Trophoblast cell (in vitro differentiated cells and primary cell): ENCODE measurements at places on chromosomes 1 and 21.

DNA sequence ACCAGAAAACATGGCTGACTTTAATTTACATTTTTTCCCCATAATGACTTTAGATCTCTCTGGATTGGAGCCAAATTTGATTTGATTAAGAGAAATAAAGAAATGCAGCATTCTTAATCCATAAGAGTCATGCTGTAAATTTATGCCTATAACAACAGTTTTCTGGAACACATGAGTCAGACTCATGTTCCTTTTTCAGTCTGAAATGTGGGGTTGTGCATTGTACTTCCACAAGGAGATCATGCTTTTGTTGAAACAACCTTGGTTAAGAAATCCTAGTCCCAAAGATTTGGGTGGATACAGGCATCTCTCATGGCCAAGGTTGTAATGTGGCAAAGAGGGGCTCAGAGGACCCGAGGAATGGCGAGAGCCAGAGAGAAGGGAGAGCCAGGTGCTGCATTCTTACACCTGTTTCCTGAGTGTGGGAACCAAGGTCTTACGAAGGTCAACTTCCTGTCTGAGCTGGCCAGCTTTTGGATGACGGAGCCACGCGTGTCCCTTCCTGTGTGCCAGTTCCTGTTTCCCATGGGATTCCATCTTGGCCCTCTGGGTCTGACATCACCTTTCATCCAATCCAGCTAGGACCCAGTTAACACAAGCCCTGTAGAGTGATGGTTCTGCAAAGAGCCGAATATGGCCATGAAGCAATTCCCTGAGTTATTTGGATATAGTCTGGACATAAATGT, 23.1 kb downstream of the CLDN14 start:
- no peaks in the 10 kb centered on the region for H3K4me1 ChIP-seq
- no peak overlapping the region for H3K4me3 ChIP-seq
- DNase-seq = no peak
- H3K36me3 ChIP-seq = no peaks in the 10 kb centered on the region
- H3K27me3 ChIP-seq = no peaks in the 10 kb centered on the region
- H3K27ac ChIP-seq = no peak overlapping the region

DNA sequence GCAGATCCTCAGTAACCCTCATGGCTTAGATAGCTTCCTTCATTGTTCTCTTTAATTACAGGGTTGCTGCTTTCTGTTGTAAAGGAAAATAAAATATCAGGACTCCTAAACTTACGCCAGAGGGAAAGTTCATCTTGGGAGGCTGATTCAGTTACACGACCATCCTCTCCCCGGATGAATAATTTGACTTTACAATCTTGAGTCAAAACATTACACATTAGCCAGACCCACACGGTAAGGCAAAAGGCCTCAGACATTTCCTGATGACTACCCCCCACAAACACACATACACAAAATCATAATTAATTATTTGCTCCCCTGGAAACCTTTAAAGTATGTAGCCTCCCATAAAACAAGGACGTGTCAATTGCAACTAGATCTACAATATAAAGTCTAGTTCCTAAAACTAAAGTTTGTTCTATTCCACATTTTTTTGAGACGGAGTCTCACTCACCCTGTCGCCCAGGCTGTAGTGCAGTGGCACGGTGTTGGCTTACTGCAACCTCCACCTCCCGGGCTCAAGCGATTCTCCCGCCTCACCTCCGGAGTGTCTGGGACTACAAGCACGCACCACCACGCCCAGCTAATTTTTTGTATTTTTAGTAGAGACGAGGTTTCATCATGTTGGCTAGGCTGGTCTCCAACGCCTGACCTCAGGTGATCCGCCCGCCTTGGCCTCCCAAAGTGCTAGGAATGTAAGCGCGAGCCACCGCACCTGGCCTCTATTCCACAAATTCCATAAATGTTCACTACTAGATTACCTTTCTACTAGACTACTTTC, 830 bp upstream of the PRDX1 start:
- no peaks in the 10 kb centered on the region for H3K27me3 ChIP-seq
- peak overlapping the region; percentile 52 for H3K4me3 ChIP-seq
- DNase-seq = peak; percentile 82
- H3K36me3 ChIP-seq = peaks cover 4% of the 10 kb centered on the region
- H3K27ac ChIP-seq = peak overlapping the region; percentile 85

GRCh38 chr1:183957216-183957830, 80.2 kb downstream of the COLGALT2 start:
- no peak for DNase-seq
- H3K27ac ChIP-seq = no peak overlapping the region
- H3K27me3 ChIP-seq = no peaks in the 10 kb centered on the region
- no peak overlapping the region for H3K4me3 ChIP-seq
- peaks cover 2% of the 10 kb centered on the region for H3K4me1 ChIP-seq

DNA sequence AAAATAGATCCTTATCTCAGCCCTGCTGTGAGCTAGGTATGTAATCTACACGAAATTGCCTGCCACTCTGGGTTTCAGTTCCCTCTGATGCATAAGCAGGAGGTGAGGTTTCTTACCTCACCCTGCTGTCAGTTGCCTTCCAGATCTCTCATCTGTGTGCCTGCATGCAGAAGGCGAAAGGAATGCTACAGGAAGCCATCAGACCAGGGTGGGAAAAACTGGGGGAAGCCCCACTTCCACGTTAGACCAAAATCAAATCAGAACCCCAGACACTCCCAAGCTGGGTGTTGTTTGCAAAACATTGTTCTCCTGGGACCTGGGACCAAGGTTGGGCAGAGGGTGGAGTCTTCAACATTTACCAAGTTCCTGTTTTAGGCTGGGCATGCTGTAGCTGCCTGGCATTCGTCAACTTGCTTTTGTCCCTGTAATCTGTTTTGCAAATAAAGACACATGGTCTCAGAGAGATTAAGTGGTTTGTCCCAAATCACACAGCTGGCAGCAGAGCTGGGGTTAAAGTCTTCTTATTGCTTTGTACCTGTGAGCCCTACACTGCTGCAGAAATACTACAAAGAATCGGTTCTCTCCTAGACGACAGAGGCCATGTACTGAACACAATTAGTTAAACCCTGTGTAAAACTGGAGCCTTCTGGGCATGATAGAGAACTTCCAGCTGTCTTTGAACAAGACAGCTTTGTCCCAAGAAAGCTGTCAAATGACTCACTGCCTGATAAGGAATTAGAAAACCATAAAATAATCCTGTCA, 389.7 kb upstream of the RUNX1 start:
- no peak overlapping the region for H3K27ac ChIP-seq
- no peak overlapping the region for H3K4me3 ChIP-seq
- H3K27me3 ChIP-seq = no peaks in the 10 kb centered on the region
- H3K4me1 ChIP-seq = no peaks in the 10 kb centered on the region
- no peak for DNase-seq

DNA sequence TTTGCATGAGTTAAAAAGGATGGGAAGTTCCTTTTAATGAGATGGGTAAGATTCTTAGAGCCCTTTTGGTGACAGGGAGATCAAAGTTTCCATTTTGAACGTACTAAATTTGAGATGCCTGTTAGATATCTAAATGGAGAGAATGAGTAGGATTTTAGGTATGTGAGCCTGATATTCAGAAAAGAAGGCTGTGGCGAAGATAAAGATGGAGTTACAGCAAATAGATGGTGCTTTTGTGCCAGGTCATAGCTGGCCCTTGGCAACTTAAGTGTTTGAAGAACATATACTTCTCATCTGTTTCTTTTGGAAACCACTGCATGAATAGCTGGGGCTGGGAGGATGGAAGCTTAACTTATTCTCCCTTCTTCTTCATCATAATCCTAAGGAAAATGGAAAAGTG, 282.5 kb downstream of the PTBP2 start:
- H3K4me3 ChIP-seq = no peak overlapping the region
- no peak for DNase-seq
- no peak overlapping the region for H3K27ac ChIP-seq

DNA sequence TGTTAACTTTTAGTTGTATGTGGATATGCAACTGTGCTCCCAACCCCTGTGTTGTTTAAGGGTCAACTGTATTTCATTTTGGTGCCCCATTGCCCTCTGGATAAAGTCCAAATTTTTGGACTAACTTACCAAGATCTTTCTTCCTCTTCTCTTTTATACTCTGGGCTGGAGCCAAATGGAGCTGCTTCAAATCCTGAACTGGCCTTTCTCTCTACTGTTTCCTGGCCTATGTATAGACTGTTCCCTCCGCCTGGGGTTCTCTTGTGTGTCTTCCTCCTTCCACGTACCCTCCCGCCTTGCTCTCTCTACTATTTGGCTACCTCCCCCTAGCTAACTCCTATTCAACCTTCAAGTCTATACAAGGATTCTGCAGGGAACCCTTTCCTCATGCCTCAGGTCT, 8.4 kb upstream of the CDC14A start:
- H3K27me3 ChIP-seq = no peaks in the 10 kb centered on the region
- no peaks in the 10 kb centered on the region for H3K36me3 ChIP-seq
- H3K27ac ChIP-seq = no peak overlapping the region
- no peak overlapping the region for H3K4me3 ChIP-seq
- no peak for DNase-seq

GRCh38 chr1:28078680-28079626, 9.5 kb downstream of the EYA3 start:
- no peaks in the 10 kb centered on the region for H3K4me1 ChIP-seq
- H3K27ac ChIP-seq = no peak overlapping the region

- DNase-seq = peak; percentile 62
- no peaks in the 10 kb centered on the region for H3K27me3 ChIP-seq
- no peak overlapping the region for H3K4me3 ChIP-seq
- H3K4me1 ChIP-seq = peaks cover 11% of the 10 kb centered on the region
Measured at GRCh38 chr1:83631851-83632250, 367.1 kb downstream of the TTLL7 start.

DNA sequence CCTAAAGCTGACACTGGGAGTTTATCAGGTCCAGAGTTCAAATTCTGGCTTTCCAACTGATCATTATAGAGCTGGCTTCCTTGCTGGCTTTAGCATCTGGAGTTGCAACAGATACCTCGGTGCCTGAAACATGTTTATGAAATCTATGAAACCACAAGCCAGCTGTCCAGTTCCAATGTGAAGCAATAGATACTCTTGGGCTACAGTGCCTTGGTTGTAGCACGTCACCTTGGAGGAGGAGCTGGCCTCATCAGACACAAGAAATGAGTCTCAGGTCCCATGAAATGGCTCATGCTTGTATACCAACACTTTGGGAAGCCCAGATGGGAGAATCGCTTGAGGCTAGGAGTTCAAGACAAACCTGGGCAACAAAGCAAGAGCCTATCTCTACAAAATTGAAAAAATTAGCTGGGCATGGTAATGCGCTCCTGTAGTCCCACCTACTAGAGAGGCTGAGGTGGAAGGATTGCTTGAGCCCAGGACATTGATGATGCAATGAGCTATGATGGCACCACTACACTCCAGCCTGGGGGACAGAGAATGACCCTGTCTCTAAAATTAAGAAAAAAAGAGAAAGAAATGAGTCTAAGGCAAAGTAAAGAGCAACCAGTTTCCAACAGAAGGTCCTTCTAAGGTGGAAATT, 132.5 kb upstream of the ZNF648 start:
- H3K36me3 ChIP-seq = no peaks in the 10 kb centered on the region
- H3K4me1 ChIP-seq = peaks cover 2% of the 10 kb centered on the region
- peak; percentile 88 for DNase-seq
- no peaks in the 10 kb centered on the region for H3K27me3 ChIP-seq

GRCh38 chr1:234555390-234556024, 54.5 kb downstream of the IRF2BP2 start:
- H3K4me1 ChIP-seq = peaks cover 35% of the 10 kb centered on the region
- no peak for DNase-seq
- no peaks in the 10 kb centered on the region for H3K27me3 ChIP-seq
- no peaks in the 10 kb centered on the region for H3K36me3 ChIP-seq
- H3K4me3 ChIP-seq = no peak overlapping the region
- H3K27ac ChIP-seq = no peak overlapping the region

GRCh38 chr1:190303501-190303900, 174.2 kb downstream of the BRINP3 start:
- no peak overlapping the region for H3K4me3 ChIP-seq
- no peaks in the 10 kb centered on the region for H3K36me3 ChIP-seq
- H3K4me1 ChIP-seq = no peaks in the 10 kb centered on the region
- no peak overlapping the region for H3K27ac ChIP-seq
- no peak for DNase-seq
- no peaks in the 10 kb centered on the region for H3K27me3 ChIP-seq

- no peaks in the 10 kb centered on the region for H3K36me3 ChIP-seq
- no peaks in the 10 kb centered on the region for H3K27me3 ChIP-seq
- H3K4me3 ChIP-seq = no peak overlapping the region
Measured at GRCh38 chr21:43902441-43902840, 37.4 kb downstream of the AGPAT3 start.

DNA sequence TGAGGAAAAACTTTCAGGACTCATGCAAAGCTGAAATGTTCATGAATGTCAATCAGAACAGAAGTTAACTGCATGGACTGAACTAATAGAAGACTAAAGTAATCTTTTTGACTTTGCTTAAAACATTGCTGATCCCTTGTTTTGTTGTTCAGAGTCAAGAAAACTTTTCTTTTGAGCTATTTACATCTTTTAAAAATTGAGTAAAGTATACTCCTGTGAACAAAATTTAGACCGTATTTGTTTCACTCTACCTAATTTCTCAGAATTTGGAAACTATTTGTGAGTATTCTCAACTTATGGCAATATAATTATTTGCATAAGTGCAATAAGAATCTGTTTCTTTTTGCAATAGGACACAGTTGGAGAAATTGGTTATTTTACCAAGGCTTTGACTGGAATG, 41.1 kb downstream of the INPP5B start:
- H3K36me3 ChIP-seq = peaks cover 3% of the 10 kb centered on the region
- H3K4me1 ChIP-seq = peaks cover 4% of the 10 kb centered on the region
- H3K27ac ChIP-seq = no peak overlapping the region
- H3K4me3 ChIP-seq = no peak overlapping the region

DNA sequence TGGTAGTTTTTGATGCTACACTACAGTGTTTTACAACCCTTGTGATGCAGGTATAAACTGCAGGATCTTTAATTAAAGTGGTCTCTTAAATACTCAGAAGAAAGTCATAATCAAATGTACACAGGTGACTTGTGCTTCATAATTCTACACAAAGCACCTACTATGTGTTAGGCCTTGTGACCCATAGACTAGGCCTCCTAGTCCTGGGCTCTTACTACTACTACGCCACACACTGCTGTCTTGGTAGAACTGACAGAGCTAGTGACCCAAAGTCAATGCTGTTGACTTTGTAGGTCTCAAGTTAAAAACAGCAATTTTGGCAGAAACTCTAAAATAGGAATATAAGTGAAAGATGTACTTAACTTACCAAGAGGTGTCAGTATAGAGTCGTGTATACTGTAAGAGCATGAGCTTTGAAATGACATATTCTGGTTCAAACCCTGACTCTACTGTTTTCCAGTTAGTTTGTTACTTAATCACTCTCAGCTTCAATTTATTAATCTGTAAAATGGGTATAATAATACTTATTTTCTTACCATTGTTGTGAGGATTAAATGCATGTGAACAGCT, 48.6 kb upstream of the LMO4 start:
- H3K4me3 ChIP-seq = no peak overlapping the region
- no peaks in the 10 kb centered on the region for H3K27me3 ChIP-seq
- peak; percentile 51 for DNase-seq
- H3K4me1 ChIP-seq = peaks cover 5% of the 10 kb centered on the region
- H3K27ac ChIP-seq = no peak overlapping the region
